ENCODE measurements at places on chromosomes 12 and 14.

GRCh38 chr12:20629414-20630156 lies 65.5 kb upstream of the SLCO1C1 start:
- no peak for DNase-seq

DNA sequence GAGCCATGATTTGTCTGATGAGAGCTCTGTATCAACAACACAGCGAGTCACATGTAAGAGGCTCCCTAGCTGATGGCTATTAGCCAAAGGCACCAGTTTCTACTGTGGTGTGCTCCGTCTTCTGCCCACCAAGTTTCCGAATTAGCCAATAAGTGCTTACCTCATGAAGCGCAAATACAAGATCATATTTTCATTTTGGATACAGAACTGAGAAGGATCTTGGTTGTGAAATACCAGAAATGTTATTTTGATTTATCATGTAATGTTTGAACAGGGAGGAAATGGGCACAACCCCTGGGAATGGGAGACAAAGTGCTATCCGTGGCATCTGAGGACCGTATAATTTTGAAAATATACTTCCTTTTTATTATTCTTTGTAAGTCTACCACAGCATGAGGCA lies 234.3 kb downstream of the DACT1 start:
- no peak for DNase-seq

- DNase-seq: no peak
Observed at GRCh38 chr14:94571950-94572349, 9.3 kb upstream of the SERPINA5 start.

DNA sequence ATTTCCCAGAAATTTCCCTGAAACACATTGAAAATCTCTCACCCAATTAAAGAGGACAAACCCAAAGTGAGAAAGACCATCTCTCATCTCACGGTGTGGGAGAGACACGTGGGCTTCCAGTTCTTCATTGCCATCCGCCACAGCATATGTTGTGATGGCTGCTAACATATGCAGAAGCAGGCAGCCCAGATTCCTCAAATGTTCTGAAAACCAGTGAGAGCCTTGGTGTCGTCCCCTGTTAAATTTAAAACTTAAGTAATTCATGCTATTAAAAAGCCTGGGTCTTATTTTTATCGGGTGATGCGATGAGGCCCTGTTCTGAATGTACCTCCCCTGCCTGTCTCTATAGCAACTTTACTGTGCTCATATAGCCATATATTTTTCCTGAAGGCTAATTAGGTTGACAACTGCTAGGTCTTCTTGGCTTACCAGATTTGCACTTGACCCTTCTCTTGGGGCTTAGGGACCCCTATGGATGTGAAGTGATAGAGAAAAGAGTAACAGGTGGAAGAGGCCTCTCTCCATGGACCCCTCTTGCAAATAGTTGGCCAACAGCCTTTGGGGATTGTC lies 2.8 kb upstream of the FGF6 start:
- no peak for DNase-seq

- no peak for DNase-seq
Observed at GRCh38 chr14:68683326-68683725, 109.5 kb downstream of the ZFP36L1 start.
